Vein endothelial cell (primary cell): ENCODE measurements at places on chromosomes 6 and 20. TPM values are rescaled to one million over a fixed set of nuclear protein-coding genes. Genes with fewer than 3 reads are reported as not detected.

The GTF2H4 gene
- total RNA-seq, result 18.1 and 19.3 TPM in 2 replicates

The LY6G6F gene
- not detected in 2 replicates for total RNA-seq

The C20orf141 gene
- not detected in 2 replicates for total RNA-seq

The KIF6 gene
- total RNA-seq, result not detected in 2 replicates

The DEFB129 gene
- not detected in 2 replicates for total RNA-seq

The MAPK13 gene
- 3.3 and 4.9 TPM in 2 replicates for total RNA-seq

The MRAP2 gene
- 3.6 and 3.8 TPM in 2 replicates for total RNA-seq

The HRH3 gene
- total RNA-seq, result not detected in 2 replicates

The NRN1 gene
- total RNA-seq, result 47.7 and 64.3 TPM in 2 replicates

The SLC22A23 gene
- total RNA-seq, result 21.6 and 29.7 TPM in 2 replicates

The XRN2 gene
- 82.6 and 100 TPM in 2 replicates for total RNA-seq
